ENCODE measurements at places on chromosomes 6 and 20. TPM values are rescaled to one million over a fixed set of nuclear protein-coding genes. Genes with fewer than 3 reads are reported as not detected.
A peak's percentile ranks its signal among the peaks of the same experiment; 100 is the strongest.

FKBP1C gene
- 3.6 TPM for total RNA-seq

FOXS1 gene
- not detected for total RNA-seq

PLA2G7 gene
- total RNA-seq, result not detected

SLC17A9 gene
- total RNA-seq, result 14.0 TPM

TMEM244 gene
- not detected for total RNA-seq

ARMC2 gene
- total RNA-seq, result 3.3 TPM

DNA sequence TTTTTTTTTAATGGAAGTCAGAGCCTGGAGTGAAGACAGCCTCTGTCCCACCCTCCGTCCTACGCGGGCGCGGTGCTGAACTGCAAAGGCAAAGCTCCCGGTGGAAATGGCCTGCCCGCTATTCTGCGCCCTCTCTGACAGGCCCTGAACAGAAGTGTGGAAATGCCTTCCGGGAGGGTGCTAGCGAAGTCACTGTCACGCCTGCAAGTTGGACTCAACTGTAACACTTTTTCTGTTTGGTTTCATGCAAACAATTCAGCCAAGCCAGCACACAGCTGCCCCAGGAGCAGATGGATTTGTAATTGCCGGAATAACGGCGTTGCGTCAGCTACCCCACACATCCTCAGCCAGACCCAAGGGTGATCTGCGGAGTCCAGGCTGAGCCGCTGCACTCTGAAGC is 107.6 kb downstream of the PSMB1 start:
- H3K4me1 ChIP-seq, result no peaks in the 10 kb centered on the region
- H3K27ac ChIP-seq, result no peak overlapping the region
- H3K4me3 ChIP-seq, result no peak overlapping the region
- no peak for DNase-seq
- no peaks in the 10 kb centered on the region for H3K36me3 ChIP-seq

DNA sequence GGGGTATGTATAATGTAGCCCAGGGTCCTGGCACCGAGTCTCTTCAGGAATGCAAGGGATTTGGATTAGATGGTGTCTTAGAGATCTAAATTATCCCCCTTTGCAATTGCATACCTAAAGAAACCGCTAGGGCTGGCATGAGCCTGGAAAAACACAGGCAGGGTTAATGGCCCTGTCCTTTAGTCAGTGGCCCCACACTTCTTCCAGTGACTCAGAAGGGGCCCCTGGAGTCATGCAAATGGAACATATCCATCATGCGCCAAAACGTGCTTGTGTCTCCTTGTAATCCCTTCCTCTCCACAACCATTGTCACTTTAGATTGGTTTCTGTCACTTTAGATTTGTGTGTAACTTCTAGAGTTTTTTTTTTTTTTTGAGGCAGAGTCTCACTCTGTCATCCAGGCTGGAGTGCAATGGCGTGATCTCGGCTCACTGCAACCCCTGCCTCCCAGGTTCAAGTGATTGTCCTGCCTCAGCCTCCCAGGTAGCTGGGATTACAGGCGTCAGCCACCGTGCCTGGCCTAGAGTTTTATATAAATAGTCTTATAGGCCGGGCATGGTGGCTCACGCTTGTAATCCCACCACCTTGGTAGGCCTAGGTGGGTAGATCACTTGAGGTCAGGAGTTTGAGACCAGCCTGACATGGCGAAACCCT is 8.7 kb upstream of the MYBL2 start:
- H3K4me3 ChIP-seq, result peak overlapping the region; percentile 94
- H3K36me3 ChIP-seq, result no peaks in the 10 kb centered on the region
- H3K4me1 ChIP-seq, result peaks cover 8% of the 10 kb centered on the region
- peak; percentile 68 for DNase-seq
- H3K27ac ChIP-seq, result peak overlapping the region; percentile 94

- H3K36me3 ChIP-seq, result no peaks in the 10 kb centered on the region
- no peaks in the 10 kb centered on the region for H3K4me1 ChIP-seq
- H3K4me3 ChIP-seq, result no peak overlapping the region
- DNase-seq, result no peak
- H3K27ac ChIP-seq, result no peak overlapping the region
Observed at GRCh38 chr20:40477805-40478204, 211.2 kb downstream of the MAFB start.

DNA sequence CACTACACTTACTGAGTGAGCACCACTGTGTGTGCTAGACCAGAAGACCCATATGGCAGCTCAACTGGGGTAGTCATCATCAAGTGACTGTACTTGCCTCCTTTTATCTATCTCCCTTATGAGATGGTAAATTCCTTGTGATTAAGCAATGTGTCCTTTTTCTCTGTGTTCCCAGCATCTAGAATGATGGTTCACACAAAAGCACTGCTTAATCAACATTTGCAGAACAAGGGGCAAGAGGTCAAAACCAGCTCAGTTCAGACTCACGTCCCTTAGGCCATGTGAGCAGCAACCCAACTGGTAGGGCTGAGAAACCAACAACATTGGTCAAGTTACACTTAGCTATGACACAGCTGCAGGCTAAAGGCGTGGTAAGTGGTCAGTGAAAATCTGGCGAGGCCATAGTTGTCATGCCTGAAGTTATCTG is 10.0 kb downstream of the TRAM2 start:
- H3K4me1 ChIP-seq, result peaks cover 11% of the 10 kb centered on the region
- no peak overlapping the region for H3K27ac ChIP-seq
- no peak for DNase-seq
- H3K4me3 ChIP-seq, result no peak overlapping the region

- DNase-seq, result no peak
- no peak overlapping the region for H3K27ac ChIP-seq
- H3K4me1 ChIP-seq, result no peaks in the 10 kb centered on the region
- no peaks in the 10 kb centered on the region for H3K27me3 ChIP-seq
Observed at GRCh38 chr6:94651239-94651638, 926.1 kb upstream of the MANEA start.

DNA sequence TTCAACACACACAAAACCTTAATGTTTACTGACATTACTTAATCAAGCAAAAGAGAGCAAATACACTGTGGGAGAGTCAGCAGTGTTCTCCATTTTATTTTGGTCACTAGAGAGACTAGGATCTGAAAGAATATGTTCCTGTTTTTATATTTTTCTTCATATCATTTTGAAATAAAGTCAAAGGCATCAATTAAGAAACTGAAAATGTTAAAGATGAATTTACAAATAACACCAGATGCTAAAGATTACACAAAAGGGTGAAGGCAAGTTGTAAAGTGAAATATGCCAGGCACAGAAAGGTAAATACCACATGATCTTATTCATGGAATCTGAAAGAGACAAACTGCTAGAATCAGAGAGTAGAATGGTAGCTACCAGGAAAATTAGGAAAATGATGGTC is 60.3 kb upstream of the FABP7 start:
- H3K4me3 ChIP-seq, result no peak overlapping the region
- peaks cover 2% of the 10 kb centered on the region for H3K27me3 ChIP-seq
- H3K27ac ChIP-seq, result no peak overlapping the region
- no peak for DNase-seq
- no peaks in the 10 kb centered on the region for H3K36me3 ChIP-seq

- H3K27me3 ChIP-seq, result peaks cover 14% of the 10 kb centered on the region
- no peak for DNase-seq
- H3K36me3 ChIP-seq, result no peaks in the 10 kb centered on the region
- no peak overlapping the region for H3K27ac ChIP-seq
- peaks cover 2% of the 10 kb centered on the region for H3K4me1 ChIP-seq
- no peak overlapping the region for H3K4me3 ChIP-seq
Observed at GRCh38 chr6:125194941-125195340, 41.4 kb downstream of the TPD52L1 start.

- H3K27ac ChIP-seq, result no peak overlapping the region
- no peaks in the 10 kb centered on the region for H3K36me3 ChIP-seq
- no peaks in the 10 kb centered on the region for H3K4me1 ChIP-seq
- no peaks in the 10 kb centered on the region for H3K27me3 ChIP-seq
- H3K4me3 ChIP-seq, result no peak overlapping the region
- DNase-seq, result no peak
Observed at GRCh38 chr6:4352731-4353130, 217.4 kb upstream of the ECI2 start.

DNA sequence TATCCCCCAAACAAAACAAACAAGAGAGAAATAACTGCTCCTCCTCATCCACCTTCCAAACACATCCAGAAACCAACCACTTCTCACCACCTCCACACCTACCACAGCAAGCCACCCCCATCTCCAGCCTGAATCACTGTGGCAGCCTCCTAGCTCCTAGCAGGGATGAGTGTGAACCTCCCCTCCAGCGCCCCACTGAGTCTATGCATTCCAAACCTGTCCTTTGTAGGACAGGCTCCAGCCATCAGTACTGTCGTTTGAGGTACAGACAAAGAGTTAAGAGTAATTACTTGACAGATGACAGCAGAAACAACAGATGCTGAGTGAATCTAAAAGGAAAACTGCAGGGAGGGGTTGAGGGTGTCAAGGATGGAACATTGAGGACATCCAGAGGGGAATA is 2.4 kb downstream of the METTL24 start:
- peaks cover 54% of the 10 kb centered on the region for H3K27me3 ChIP-seq
- no peak overlapping the region for H3K4me3 ChIP-seq
- H3K4me1 ChIP-seq, result peaks cover 2% of the 10 kb centered on the region
- no peaks in the 10 kb centered on the region for H3K36me3 ChIP-seq
- no peak overlapping the region for H3K27ac ChIP-seq
- DNase-seq, result no peak

GRCh38 chr20:49360242-49360968 is 82.5 kb upstream of the ZNFX1 start:
- no peak for DNase-seq
- H3K27me3 ChIP-seq, result peaks cover 10% of the 10 kb centered on the region
- H3K27ac ChIP-seq, result no peak overlapping the region
- no peaks in the 10 kb centered on the region for H3K36me3 ChIP-seq
- no peak overlapping the region for H3K4me3 ChIP-seq
- H3K4me1 ChIP-seq, result no peaks in the 10 kb centered on the region

DNA sequence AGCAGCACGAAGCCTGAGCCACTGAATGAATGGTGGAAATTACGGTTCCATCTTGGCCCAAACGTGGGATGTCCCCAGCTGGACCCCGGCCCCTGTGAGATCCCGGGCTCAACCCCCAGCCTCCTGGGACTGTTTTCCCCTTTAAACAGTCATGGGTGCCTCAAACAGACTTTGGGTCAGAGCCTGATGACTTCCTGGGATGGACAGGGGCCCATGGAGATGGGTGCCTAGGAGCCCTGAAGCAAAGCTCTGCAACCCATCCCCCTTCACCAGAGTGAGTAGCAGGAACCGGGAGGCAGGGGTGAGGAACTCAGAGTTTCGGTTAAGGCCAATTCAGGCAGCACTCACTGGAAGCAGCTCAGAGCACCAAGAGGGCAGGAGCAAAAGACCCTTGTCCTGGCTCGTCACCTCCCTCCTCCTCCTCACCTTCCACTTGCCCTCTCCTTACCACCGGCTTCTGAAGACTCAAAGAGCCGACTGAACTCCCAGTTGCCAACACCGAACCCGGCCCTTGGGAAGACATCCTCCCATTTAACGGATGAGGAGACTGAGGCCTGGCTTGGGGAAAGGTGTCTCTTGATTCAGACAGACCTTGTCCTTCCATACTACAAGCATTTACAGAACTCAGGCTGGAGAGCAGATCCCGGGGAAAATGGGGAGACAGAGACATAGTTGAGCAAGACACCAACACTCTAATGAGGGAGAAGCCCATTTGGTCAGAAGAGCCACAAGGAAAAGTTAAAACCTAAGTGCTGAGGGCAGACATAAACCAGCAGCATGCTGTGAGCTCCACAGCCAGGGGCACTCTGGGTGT is 14.9 kb upstream of the TLDC2 start:
- H3K4me3 ChIP-seq, result peak overlapping the region; percentile 28
- no peak for DNase-seq
- H3K36me3 ChIP-seq, result peaks cover 1% of the 10 kb centered on the region
- H3K27ac ChIP-seq, result no peak overlapping the region
- H3K4me1 ChIP-seq, result peaks cover 24% of the 10 kb centered on the region

GRCh38 chr20:2244523-2244922 is 51.3 kb upstream of the TGM3 start:
- H3K36me3 ChIP-seq, result no peaks in the 10 kb centered on the region
- H3K4me1 ChIP-seq, result no peaks in the 10 kb centered on the region
- H3K27ac ChIP-seq, result no peak overlapping the region
- H3K4me3 ChIP-seq, result no peak overlapping the region
- H3K27me3 ChIP-seq, result peaks cover 4% of the 10 kb centered on the region
- no peak for DNase-seq

DNA sequence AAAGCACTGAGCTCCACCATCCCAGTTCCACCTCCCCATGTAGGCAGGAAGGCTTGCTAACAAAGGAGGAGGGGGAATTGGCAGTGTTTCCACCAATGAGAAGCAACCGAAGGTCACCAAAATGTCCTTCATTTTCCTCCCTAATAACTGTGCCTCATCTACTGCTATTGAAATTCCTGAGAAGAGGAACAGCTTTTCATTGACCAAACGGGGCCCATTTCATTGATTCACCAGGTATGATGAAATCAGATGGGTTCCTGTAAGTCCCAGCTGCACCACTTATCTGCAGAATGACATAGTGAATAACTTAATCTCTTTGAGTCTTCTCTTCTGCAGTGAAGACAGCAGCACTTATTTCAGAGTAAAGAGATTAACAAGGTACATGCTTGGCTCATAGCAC is 17.3 kb downstream of the TREM1 start:
- peaks cover 8% of the 10 kb centered on the region for H3K4me1 ChIP-seq
- no peak overlapping the region for H3K4me3 ChIP-seq
- DNase-seq, result no peak
- H3K27ac ChIP-seq, result no peak overlapping the region
- no peaks in the 10 kb centered on the region for H3K36me3 ChIP-seq

- H3K4me1 ChIP-seq, result peaks cover 24% of the 10 kb centered on the region
- no peak overlapping the region for H3K27ac ChIP-seq
- no peak overlapping the region for H3K4me3 ChIP-seq
- no peaks in the 10 kb centered on the region for H3K36me3 ChIP-seq
- H3K27me3 ChIP-seq, result peaks cover 30% of the 10 kb centered on the region
- DNase-seq, result no peak
Observed at GRCh38 chr6:49552596-49552995, 2.1 kb downstream of the C6orf141 start.

DNA sequence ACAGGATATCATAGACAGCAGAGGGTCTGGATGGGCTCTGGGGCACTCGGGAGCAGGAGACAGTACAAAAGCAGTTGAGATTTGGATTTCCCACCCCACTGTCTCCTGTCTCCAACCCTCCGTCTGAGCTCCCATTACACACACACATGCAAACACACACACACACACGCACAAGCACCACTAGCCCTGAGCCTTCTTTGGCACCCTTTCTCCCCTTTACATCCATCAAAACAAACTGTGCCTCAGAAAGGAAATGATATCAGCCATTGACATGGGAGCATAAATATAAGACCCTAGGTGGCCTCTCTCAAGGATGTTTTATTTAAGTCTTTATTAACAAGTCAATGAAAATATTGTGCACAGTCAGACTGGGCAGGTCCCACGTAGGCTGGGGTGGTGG is 17.5 kb downstream of the TTBK1 start:
- H3K36me3 ChIP-seq, result no peaks in the 10 kb centered on the region
- H3K4me3 ChIP-seq, result no peak overlapping the region
- DNase-seq, result no peak
- H3K27me3 ChIP-seq, result no peaks in the 10 kb centered on the region

DNA sequence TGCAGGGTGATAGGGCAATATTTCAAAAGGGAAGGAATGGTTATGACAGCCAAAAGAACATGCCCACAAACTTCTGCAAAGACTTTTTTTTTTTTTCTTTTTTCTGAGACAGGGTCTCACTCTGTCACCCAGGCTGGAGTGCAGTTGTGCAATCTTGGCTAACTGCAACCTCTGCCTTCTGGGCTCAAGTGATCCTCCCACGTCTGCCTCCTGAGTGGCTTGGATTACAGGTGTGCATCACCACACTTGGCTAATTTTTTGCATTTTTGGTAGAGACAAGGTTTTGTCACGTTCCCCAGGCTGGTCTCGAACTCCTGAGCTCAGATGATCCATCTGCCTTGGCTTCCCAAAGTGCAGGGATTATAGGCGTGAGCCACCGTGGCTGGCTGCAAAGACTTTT is 117.6 kb upstream of the ADGRF1 start:
- no peak overlapping the region for H3K27ac ChIP-seq
- DNase-seq, result no peak
- no peaks in the 10 kb centered on the region for H3K27me3 ChIP-seq
- H3K4me3 ChIP-seq, result no peak overlapping the region
- no peaks in the 10 kb centered on the region for H3K36me3 ChIP-seq

Data from activated CD4-positive, alpha-beta T cell treated with anti-CD3 and anti-CD28 coated beads, Interleukin-2, amount 10 ng/mL, durations not matched to agents 24 days and 14 days (primary cell).